ENCODE measurements at places on chromosomes 13 and 19.

GRCh38 chr19:37691881-37692504 lies 27.6 kb downstream of the ZNF607 start:
- peak; percentile 54 for DNase-seq

GRCh38 chr19:3175781-3176714 lies 2.5 kb upstream of the S1PR4 start:
- peak; percentile 47 for DNase-seq

DNA sequence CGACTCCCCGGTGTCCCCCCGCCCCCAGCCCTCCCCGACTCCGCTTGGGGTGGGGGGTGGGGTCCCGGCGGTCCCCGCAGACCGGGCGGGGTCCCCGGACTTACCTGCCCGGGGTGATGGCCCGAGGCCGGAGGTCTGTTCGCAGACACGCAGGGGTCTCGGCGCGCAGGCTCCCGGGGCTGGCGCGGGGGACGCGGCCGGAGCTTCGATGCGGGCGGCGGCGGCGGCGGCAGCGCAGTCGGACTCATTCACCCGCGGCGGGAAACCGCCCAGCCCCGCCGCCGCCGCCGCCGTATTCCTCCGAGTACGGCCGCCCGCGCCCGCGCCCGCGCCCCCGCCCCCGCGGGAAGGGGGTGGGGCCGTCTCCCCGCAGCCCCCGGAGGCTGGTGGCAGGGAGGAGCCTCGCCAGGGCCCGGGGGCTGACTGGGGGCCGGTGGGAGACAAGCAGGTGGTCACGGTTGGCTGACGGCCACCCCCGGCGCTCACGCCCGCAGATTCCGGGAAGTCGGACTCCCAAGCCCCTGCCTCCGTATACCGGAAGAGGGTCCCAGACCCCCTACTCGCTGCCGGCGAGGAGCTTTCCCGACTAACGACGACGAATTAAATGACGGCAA lies at the start of gene C2CD4C:
Gene C2CD4C (minus strand): TSS at position 246 of the 614 bp plus-strand sequence. CDS start 786 bp downstream, outside the sequence.
- no peak for DNase-seq

DNA sequence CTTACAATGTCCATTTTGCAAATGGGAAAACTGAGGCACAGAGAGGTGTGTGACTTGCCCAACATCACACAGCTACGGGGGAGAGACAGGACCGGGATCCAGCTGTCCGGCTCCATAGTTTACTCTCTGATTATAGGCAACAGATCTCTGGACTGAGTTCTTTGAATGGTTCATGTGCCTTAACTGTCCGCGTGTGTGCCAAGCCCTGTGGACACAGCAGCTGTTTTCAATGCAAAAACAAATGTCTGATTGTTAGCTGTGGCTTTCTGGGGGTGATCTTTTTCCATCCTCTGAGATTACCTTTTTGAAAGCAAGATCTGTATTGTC lies 94.1 kb downstream of the KL start:
- no peak for DNase-seq

DNA sequence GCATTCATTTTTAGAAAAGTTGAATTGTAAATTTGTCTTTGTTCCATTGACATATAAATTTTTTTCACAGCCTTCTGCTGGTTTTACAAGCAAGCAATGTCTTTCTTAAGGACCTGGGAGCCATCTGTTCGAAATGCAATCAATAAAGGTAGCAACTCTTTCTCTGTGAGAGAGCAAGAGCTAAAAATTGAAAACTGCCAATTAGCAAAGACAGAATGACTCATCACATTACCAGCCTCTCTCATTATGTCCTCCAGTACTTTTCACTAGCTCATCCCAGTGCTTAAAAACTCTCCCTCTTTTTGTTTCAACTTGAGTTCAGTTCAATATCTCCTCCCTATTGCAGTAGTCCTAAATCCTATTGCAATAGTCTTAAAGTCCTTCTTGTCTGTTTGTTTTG lies 760.7 kb upstream of the SLITRK6 start:
- no peak for DNase-seq

- no peak for DNase-seq
These were observed 62.1 kb downstream of the PEPD start for GRCh38 chr19:33459222-33460090.

DNA sequence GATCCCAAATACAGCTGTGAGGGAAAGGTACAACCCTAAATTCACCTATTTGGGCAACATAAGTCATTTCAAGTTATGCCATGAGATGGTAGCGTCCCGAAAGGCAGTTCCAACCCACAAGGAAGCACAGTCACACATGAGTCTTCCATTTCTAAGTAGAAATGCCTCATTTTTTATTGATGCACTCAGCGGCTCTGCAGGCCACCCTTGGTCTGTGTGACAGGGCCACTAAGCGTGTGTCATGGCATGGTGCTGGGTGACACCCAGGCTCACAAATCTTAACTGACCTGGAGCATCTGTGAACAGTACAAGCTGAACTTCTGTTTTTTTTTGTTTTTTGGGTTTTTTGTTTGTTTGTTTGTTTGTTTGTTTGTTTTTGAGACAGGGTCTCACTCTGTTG lies 15.1 kb downstream of the RAB20 start:
- DNase-seq: no peak

DNA sequence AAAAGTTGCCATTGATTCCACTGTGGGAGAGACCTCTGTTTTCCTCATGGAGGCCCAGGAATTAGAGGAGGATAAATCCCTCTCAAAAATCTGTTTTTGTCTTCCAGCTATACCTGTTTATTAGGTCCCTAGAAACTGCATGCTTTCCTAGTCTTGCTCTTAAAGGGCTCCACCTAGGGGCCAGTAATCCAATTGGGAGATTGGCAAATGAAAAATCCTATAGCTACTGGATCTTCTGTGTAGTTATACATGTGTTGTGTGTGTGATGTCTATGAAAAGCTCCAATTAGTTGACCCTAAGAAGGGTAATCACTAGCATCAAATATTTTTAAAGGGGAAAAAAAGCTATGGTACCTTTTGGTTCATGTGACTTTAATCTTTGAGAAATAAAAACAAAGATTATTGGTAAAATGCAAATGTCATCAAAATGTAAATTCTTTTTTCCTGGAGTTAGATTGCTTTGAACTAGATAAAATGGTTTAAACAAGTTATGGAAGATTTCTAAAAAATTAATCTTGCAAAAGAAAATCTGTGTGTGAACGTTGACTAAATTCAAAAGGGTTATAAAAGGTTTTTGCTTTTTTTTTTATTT lies 63.4 kb upstream of the C1QTNF9B start:
- DNase-seq: no peak

DNA sequence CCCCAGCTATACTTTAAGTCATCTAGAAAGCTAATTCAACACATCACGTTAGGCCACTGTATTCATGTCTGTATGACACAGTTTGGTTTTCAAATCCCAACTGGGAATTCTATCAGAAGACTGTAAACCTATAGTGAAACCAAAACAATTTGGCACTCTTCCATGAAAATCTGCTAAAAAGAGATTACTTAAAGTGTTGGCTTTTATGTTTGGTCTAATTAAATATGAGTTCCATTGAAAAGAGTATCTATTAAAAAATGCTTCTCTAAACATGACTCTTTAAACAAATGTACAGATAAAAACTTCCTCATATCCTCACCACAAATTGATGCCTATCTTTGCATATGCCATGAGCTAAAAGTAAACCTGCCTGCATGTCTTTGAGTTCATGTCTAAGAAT lies 25.4 kb downstream of the PCDH9 start:
- DNase-seq: no peak

- no peak for DNase-seq
These were observed 34.2 kb downstream of the COMP start for GRCh38 chr19:18756896-18757295.

DNA sequence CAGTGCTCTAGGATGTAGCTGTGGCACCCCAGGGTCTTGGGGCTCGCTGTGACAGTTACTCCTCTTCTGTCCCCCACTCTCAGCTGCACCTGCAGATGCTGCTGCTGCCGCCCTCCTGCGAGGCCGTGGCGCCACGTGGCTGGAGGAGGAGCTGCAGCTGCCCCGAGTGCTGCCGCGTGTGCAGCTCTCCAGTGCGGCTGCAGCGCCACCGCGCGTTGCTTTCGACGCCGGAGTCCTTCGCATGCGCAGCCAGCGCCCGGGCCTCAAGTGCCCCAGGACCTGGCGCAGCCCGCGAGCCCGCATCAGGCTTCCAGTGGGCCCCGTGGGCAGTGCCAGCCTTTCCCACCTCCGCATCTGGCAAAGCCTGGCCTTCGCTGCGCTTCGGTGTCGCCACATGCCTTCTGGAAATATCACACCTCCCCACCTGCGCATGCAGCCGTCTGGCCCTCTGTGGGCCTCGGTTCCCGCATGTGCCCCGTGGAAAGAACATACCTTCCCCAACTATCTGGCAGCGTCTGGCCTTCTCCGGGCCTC lies 692 bp upstream of the ZNF580 start:
- DNase-seq: no peak
